ENCODE measurements at places on chromosomes 5 and 9. TPM values are rescaled to one million over a fixed set of nuclear protein-coding genes. Genes with fewer than 3 reads are reported as not detected.
A peak's percentile ranks its signal among the peaks of the same experiment; 100 is the strongest.

- no peak for ATAC-seq
Observed at GRCh38 chr5:39905356-39905755, 480.6 kb upstream of the DAB2 start.

DNA sequence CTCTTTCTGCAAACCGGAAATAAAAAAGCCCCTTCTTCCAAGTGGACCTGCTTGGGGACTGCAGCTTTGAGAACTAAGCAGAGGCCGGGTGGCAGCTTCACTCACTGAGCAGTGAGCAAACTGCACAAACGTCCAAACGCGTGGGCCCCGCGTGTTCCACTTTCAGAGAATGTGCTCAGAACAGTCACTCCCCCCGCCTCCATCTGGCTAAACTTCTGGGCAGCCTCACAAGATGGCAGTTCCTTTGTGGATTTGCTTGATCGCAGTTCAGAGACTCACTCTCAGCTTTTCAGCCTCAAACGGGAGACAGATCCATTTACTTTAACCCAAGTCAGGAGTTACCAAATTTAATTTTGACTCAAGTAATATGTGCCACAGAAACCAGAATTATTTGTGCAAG is 216.6 kb downstream of the TLE1 start:
- ATAC-seq, result no peak

- ATAC-seq, result no peak
Observed at GRCh38 chr5:32222723-32223470, 48.8 kb upstream of the GOLPH3 start.

DNA sequence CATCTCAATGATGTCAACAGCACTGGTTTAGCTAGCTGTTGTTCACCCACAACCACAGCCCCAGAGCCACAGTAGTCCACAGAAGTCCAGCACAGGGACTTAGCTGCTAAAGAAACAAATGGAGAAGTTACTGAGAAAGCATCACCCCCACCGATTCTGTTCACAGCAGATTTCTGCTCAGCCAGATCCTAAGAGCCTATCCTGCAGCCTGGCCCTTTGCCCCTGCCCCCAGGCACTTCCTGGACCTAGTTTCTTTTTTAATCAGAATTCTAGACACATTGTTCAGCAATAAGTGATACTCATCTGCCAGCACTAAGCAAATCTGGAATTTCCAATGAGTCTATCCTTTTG is 7.4 kb downstream of the B4GALT1 start:
- ATAC-seq, result peak; percentile 12

- no peak for ATAC-seq
Observed at GRCh38 chr5:151215546-151215880, 8.4 kb downstream of the CCDC69 start.

- ATAC-seq, result no peak
Observed at GRCh38 chr5:60382716-60383115, 317.2 kb downstream of the DEPDC1B start.

GRCh38 chr5:111143910-111144309 is 51.8 kb downstream of the WDR36 start:
- ATAC-seq, result peak; percentile 55

- ATAC-seq, result no peak
Observed at GRCh38 chr5:106910486-106910885, 760.3 kb downstream of the EFNA5 start.

- no peak for ATAC-seq
Observed at GRCh38 chr9:111456529-111456928, 27.7 kb downstream of the ECPAS start.

- peak; percentile 94 for ATAC-seq
Observed at GRCh38 chr5:58185801-58186200, 274.1 kb downstream of the PLK2 start.

GRCh38 chr5:172714491-172715420 is 56.2 kb downstream of the DUSP1 start:
- peak; percentile 71 for ATAC-seq

DNA sequence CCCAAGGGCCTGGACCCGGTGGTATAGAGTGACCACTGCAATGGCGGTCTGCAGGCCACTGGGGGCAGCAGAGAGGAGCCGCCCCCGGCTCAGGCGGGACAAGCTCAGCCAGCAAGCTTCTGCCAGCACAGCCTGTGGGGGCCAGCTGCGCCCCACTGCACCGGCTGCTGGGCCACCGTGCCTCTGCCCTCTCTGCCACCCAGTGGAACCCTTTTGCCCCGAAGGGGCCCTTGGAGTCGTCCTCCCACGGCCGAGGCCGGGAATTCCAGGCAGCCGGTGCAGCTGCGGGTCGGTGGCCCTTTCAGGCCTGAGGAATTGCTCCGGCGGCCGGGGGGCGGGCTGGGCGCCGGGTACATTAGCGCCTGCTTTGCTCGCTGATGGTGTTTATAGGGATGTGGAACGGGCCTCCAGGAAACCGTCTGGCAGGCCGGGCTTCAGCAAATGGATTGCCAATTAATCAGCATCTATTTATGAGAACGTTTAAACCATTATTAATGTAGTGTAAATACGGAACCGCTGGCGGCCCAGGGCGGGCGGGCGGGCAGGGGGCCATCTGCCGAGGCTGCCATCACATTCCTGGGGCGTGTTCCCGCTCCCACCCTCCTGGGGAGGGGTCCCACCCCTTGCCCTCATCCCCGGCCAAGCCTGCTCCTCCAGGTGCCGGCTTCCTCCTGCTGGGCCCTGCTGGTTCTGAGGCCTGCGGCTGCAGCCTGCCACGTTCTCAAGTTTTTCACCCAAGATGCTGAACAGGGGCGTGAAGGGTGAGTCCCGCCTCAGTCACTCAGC is 127.4 kb downstream of the BARX1 start:
- peak; percentile 50 for ATAC-seq

DNA sequence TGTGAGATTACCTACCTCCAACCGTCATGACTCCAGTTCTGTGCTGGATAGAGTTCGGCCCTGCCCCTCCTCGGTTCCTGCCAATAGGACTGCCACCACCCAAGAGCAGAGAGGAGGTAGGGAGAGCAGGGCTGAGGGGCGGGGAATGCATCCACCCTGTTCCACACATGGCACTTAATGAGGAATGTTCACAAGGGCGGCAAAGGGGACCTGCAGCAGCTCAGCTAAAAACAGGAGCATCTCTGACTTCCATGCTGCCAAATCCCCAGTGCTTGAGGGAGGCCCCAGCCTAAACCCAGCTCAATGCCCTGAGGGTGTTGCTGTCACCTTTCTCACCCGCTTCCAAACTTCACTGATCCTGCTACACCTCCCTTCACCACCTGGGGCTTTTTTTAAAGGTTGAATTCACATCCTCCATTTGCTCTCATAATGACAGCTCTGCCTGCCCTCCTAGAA is 7.8 kb upstream of the DELE1 start:
- peak; percentile 30 for ATAC-seq

GRCh38 chr5:118247458-118247857 is 740.9 kb downstream of the DTWD2 start:
- ATAC-seq, result no peak

DNA sequence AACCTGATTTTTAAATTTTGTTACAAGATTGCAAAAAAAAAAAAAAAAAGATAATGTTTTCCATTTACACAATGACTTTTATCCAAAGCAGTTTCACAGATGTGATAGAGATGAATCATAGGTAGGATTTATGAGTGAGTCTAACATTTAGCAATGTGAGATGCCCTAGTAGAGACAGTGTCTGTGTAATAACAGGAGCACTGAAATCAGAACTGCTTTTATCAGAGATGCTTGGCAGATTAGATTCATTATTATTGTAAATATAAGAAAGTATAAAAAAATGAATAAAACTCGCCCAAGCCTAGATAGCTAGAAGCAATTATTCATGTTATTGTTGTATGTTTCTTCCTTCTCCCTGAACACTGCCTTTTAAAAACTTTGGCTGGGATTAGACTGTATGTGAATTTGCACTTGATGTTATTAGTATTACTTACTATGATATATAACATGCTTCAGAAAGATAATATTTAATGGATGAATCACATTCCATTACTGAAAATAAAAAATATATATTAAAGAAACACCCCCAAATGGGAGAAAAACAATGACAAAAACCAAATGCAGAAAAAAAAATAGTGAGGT is 567.3 kb upstream of the KLF4 start:
- peak; percentile 76 for ATAC-seq

GRCh38 chr9:70263421-70263820 is 4.6 kb downstream of the SMC5 start:
- no peak for ATAC-seq

GRCh38 chr5:172370237-172370640 is 84.1 kb downstream of the SH3PXD2B start:
- peak; percentile 27 for ATAC-seq

DNA sequence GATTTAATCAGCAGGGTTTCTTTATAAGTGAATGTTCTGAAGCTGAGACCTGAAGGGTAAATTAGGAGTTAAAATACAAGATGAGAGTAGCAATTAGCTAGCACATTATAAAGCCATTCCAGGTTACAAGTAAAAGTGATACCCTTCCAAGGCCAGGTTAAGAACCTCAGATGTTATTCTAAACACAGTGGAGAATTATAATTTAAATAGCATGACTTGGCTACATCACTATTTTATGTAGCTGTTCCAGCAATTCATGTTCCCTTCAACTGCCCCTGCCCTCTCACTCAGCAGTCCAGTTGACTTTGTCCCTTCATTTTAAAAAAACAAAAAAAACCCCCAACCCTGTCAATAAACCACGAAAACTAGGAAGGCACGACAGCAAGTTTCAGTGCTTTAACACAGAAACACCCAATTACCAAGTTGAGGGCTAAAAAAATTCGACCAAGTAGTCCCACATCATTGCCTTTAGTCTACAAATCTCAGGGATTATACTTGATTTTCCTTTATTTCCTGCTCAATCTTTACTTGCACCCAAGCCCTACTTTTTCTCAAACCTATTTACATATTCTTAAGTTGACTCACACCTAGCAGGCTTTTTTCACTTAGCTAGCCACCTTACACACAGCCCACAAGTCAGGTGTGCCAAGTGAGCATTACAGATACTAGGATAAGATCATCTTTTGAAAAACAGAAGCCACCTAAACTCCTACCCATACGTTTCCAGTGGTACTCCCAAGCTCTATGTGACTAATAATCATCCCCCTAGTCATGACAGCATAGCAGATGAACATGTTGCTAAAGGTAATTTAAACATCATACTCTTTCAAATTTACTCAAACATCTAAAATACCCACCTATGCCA is 3.4 kb downstream of the RPL37 start:
- no peak for ATAC-seq

DNA sequence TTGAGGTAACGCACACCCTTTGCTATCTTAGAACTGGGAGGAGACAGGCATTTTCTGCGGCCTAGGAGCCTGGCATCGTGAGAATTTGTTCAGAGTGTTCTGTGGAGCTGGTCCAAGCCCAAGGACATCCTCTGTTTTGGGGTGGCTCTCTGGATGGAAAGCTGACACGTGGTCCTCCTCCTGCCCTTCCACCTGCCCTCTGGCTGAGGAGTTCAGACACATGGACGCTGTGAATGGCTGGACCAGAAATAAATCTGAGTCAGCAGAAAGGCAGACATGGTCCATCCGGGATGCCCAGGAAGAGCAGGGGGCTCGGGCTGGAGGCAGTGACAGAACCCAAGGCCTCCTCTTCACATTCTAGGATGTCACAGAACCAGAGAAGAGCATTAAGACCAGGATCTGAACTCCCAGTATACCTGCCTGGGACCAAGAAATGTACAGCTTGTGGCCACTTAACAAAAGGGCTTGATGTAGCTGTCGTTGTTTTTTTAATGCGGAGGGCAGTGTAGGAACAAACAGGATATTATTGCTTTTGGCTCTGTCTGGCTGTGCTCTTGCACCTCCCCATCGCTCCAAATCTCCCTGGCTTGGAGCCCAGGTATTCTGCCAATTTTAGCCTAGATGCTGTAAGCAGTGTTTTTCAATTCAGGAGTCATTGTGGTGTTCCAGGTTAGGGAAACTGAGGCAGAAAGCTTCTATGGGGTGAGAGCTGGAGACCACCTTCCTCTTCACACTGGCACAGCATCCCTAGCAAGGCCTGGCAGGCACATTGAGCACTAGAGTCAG is 2.4 kb downstream of the CKMT2 start:
- no peak for ATAC-seq

GRCh38 chr9:20043035-20043434 is 254.2 kb upstream of the SLC24A2 start:
- ATAC-seq, result no peak

DNA sequence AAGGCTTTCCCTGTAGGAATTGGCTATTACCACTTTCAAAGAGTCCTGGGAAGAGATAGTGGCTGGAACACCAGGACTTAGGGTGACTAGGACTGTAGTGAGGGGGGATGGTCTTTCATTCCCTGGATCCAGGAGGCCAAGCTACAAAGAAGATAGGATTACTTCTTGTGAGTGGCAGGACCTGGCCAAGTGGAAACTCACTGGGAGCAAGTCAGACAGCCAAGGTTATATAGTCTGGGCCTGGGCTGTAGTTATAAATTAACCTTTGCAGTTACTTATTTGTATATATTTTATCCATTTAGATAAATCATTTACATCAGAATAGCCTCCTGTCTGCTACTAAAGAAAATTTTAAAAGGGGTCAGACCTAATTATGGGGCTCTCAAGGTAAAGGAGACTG is 124.3 kb downstream of the TLR4 start:
- no peak for ATAC-seq

- ATAC-seq, result no peak
Observed at GRCh38 chr5:112227911-112228631, 191.0 kb downstream of the EPB41L4A start.

DNA sequence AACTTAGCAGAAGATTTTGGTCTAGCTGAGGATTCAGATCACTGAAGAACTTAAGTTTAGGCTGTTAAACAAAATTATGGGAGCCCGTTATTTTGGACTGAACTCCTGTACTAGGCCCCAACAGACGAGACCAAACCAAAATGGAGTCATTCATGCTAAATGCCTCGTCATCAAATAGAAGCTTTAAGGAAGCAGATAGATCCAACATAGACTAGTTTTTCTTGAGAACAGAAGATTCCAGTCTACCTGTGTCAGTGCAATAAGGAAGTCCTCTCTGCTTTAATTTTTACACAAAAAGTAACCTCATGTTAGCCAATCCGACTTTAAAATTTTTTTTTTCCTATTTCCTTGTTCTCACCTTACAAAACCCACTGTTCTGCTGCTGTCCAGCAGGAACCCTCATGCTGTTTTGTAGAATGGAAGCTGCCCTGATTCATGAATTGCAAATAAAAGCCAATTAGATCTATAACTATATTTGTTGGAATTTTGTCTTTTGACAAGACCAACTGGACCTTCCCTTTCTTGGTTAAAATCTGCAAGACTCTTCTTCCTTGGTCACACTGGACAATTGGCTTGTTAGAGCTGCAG is 29.0 kb upstream of the GOLM1 start:
- no peak for ATAC-seq

- no peak for ATAC-seq
Observed at GRCh38 chr5:59729357-59729756, 164.2 kb downstream of the PDE4D start.

DNA sequence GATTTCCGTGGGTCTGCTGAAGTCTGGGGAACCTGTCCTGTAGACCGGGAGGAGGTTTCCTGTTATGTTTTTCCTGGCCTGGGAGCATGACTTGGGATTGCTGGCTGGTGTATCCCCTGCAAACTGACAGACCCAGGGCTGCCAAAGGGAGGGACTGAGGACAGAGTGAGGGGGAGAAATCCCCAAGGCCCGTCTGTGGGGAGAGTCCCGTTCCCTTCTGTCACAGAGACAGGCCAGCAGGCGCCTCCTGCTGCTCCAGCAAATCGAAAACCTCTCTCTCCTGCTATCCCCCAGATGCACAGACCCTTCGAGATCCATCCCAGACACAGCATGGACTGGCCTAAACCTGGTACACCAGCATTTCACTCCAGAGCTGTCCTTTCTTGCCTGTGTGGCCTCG is 56.2 kb upstream of the ALDH1B1 start:
- ATAC-seq, result no peak

The C8G gene
- total RNA-seq, result not detected

The XRCC4 gene
- total RNA-seq, result 6.2 TPM

The EQTN gene
- total RNA-seq, result not detected

The FOXI1 gene
- 0.16 TPM for total RNA-seq

The PCDHB7 gene
- 0.20 TPM for total RNA-seq

The OTP gene
- not detected for total RNA-seq

The MFAP3 gene
- 19.6 TPM for total RNA-seq

The ADAMTS6 gene
- total RNA-seq, result 1.2 TPM

The DNAH5 gene
- 0.52 TPM for total RNA-seq
